ENCODE measurements at places on chromosomes 13 and 19.

DNA sequence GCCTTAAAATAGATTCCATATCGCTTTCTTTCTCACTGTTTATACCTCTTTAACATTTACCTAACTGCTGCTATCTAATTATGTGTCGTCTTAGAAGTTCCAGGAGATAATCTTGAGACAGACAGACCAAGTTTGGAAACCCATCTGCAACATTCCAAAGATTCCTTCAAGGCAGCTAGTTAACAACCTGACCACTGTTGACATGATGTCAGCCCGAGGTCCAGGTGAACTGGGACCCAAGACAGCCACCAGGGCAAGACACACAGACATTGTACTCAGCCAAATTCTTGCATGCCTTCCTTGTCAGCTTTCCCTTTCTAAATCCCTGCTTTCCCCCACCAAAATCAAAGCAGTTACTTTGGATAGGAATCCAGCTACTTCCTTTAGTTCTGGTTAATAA lies 1476.5 kb upstream of the PRR20A start:
- DNase-seq = no peak

DNA sequence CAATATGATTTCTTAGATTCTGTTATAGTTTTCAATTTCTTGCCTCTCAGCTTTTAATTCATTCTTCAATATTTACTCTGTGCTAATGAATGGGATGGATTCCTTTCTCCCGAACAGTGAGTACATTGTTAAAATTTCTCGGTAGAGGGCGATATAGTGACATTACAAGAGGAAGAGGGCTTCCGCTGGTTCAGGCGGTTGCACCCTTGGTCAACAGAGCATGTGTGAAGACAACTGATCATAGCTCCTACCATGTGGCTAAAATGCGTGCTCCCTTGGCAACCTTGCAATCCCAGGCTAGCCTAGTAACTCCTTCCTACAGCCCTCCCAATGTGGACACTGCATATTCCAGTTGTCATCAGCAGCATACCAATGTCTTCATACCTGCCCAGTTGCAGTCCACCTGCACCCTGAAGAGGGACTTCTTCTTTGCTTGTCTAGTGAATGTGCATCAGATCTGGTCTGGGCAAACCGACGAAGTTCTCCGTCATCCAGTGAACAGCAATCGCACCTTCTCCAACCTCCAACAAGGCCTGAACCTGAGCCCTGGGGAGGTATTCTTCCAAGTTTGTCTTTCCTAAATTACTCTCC lies 653.0 kb upstream of the GPC6 start:
- DNase-seq = peak; percentile 31

- DNase-seq = no peak
These were observed 50.2 kb downstream of the LRCH1 start for GRCh38 chr13:46603165-46603603.

DNA sequence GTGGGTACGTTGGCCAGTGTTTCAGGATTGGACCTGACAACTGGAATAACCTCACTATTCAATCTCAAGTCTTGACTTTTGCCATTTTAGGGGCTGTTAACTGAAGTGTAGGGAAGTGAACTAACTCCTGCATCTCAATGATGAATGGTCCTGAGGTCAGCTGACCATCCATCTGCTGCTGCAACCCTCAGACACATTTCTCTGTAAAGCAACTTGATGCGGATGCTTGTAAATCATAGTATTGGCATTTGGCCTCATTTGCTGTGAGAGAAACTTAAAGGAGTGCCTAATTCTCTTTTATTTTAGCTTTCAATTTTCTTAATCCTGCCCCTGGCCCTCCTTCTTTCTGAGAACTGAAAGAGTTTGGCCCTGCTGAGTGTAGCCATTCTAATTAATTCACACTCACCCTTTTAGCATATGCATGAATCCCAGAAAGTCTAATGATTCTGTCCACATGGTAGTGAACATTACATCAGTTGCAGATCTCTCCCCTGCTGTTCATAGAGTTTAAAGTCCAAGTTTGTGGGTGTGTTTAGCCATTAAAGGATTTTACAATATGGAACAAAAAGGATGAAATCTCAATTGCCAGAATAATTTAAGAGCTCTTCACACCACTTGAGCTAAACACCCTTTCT lies 1531.4 kb upstream of the SLC10A2 start:
- DNase-seq = no peak

DNA sequence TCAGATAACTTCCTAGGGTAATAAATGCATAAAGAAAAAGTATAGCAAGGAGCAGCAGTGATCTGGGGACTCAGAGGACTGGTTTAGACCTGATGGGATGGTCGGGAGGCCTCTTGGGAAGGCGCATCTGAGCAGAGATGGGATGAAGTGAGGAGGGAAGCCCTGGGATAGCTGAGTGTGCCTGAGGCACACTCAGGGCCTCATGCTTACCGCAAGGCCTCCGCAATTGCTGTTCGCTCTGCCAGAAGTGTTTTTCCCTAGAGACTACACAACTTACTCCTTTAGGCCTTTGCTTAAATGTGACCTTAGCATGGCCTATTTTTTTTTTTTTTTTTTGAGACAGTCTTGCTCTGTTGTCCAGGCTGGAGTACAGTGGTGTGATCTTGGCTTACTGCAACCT lies 4.1 kb upstream of the DLL3 start:
- DNase-seq = no peak

GRCh38 chr19:29673451-29674371 lies 8.4 kb downstream of the PLEKHF1 start:
- DNase-seq = no peak

DNA sequence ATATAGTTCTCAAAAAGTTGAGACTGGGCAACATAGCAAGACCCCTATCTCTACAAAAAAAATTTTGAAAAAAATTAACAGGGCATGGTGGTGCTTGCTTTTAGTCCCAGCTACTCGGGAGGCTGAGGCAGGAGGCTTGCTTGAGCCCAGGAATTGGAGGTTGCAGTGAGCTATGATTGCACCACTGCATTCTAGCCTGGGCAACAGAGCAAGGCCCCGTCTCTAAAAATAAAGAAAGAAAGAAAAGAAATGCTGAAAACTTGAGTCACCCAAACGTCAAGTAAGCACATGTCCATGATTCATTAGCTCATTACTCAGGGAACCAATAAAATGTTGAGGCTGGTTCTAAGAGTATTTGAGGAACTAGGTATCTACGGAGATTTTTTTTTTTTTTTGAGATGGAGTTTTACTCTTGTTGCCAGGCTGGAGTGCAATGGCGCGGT lies 33.9 kb upstream of the SEMA6B start:
- DNase-seq = no peak

DNA sequence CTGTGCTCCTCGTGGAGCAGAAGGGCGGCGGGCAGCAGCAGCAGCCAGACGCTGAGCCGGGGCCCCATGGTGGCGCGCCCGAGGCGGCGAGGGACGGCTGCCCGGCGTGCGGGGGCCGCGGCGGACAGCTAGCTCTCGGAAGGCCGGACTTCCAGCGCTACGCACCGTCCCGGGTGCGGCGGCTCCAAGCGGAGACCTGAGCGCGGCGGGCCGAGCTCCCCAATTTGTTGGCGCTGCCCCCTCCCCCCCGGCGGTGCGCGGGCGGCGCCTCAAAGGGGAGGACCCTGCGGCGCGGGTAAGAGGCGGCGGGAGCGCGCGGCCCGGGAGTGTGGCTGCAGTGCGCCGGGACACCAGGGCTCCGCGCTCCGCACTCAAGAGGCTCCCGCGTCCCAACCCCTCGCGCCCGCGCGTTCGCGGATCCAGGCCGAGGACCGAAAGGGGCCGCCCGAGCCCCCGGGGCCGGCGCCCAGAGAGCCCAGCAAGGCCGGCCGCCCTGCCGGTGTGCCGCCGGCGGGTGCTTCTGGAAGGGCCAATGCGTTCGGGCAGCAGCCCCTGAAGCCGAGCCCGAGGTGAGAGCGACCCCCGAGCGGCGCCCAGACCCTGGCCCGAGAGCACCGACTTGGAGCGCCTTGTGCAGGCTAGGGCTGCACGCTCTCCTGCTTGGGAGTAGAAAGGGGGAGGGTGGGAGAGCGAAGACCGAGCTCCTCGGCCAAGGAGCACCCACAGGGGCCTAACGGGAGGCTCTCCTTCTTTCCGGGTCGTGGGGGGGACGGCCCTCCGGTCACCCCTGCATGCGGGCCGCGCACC lies at the start of the genes COL4A1 and COL4A2:
TSS of gene COL4A1 (minus strand) at position 198 of the 807 bp plus-strand sequence. CDS start at position 68, 130 bp downstream.
TSS of gene COL4A2 (plus strand) at position 325 of the 807 bp plus-strand sequence. CDS start 620 bp downstream, outside the sequence.
- peak; percentile 87 for DNase-seq

DNA sequence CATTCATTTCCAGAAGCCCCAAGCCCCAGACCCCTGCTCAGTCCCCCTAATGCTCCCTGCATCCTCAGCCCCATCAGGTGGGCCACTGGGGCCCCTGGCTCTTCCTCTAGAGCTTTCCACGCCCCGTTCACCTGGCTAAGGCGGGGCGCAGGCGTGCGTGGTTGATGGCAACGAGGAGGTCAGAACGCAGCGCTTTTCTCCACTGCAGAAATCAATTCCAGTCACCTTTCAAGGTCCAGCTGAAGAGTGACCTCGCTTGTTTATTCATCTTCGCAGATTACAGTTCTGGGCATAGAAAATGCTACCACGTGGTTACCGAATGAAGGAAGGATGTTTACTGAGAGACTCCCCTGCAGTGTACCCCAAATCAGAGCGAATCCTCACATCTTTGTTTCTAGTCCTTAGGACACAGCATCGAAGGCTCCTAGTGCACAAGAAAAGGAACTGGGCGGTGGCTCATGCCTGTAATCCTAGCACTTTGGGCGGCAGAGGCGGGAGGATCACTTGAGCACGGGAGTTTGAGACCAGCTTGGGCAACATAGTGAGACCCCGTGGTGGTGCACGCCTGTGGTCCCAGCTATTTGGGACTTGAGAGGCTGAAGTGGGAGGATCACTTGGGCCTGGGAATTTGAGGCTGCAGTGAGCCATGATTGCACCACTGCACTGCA lies 828 bp upstream of the PBX4 start:
- DNase-seq = no peak

DNA sequence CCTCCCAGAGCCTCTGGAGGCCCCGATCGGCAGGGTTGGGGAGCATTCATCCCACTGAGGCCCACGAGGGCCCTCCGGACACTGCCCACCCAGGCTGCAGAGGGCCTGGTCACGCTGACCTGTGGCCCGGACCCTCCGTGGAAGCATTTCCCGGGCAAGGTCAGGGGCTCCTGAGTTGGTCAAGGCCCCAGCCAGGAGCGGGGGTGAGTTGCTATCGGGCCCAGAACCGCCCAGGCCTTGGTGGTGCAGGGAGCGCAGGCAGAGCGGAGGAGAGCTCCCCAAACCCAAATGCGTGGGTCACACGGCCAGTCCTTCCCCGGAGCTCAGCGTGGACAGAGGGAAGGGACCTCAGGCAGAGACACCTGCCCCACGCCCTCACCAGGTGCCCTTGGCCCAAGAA lies 25.7 kb downstream of the GPX4 start:
- DNase-seq = no peak

DNA sequence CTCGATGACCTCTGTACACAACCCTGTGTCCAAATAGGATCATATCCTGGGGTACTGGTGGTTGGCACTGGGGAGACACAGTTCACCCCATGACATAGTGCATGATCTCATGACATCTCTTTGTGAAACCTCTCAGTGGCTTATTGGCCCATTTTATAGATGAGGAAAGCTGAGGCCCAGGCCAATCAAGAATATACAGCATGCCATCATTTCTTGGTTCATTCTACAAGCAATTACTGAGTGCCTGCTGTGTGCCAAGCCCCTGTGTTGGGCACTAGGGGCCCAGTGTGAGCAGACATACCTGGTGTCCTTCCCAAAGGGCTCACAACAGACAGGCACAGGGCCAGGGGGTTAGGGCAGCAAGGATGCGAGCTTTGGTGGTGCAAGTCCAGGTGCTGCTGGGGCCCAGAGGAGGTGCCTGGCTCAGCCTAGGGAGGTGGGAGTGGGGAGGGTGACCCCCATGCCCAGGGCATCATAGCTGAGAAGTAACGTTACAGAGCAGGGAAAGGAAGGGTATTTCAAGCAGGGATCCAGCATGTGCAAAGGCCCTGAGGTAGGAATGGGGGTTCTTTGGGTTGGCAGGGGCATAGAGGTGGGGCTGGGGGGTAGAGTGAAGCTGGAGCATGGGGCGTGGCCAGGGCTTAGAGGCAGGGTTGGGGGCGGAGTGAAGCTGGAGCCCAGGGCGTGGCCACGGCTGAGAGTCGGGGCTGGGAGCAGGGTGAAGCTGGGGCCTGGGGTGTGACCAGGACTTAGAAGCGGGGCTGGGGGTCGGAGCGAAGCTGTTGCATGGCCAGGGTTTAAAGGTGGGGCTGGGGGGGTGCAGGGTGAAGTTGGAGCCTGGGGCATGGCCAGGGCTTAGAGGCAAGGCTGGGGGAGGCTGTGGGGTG lies 20.7 kb downstream of the COLGALT1 start:
- no peak for DNase-seq

- DNase-seq = no peak
These were observed 51.5 kb downstream of the BICRA start for GRCh38 chr19:47660435-47660832.

DNA sequence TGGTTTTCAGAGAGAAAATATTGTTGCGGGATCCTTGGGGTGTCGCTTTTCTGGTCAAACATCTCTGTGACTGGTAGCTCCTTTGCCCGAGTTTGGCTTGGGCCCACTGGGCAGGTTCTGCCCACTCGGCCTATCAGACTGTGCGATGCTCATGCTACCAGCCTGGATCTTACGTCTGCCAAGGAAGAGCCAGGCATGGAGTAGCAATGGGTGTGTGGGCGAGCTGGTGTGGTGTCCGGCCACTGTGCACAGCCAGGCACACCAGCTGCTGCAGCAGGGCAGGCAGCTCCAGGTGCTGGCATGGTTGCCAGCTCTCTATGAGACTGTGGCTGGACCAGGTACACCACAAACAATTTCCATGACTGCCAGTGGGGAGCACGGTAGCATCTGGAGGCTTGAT lies 1351.8 kb upstream of the PCDH20 start:
- no peak for DNase-seq

- DNase-seq = no peak
These were observed 2.0 kb downstream of the POU2F2 start for GRCh38 chr19:42130254-42130573.

DNA sequence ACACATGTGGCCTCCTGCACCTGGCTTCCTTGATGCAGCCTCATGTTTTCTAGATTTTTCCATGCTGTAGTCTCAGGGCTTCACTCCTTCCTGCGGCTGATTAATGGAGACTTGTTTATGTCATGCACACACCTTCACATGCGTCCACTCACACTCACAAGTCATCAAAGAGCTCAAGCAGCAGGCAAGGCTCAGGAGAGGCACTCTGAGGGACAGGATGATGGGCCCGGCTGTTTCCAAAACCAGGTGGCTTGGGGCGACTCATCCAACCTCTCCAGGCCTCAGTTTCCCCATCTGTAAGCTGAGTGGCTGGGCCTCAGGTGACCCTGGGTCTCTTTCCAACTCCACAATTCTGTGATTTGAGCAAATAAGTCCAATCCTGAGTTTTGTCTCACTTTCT lies 36.9 kb downstream of the RASA3 start:
- DNase-seq = no peak

GRCh38 chr19:49894011-49894664 lies 2.5 kb downstream of the IL4I1 start:
- DNase-seq = no peak

- no peak for DNase-seq
These were observed 123.9 kb upstream of the VSTM2B start for GRCh38 chr19:29401712-29402421.
